Naive thymus-derived CD4-positive, alpha-beta T cell (primary cell): ENCODE measurements at places on chromosomes 6 and 20.
A peak's percentile ranks its signal among the peaks of the same experiment; 100 is the strongest.

DNA sequence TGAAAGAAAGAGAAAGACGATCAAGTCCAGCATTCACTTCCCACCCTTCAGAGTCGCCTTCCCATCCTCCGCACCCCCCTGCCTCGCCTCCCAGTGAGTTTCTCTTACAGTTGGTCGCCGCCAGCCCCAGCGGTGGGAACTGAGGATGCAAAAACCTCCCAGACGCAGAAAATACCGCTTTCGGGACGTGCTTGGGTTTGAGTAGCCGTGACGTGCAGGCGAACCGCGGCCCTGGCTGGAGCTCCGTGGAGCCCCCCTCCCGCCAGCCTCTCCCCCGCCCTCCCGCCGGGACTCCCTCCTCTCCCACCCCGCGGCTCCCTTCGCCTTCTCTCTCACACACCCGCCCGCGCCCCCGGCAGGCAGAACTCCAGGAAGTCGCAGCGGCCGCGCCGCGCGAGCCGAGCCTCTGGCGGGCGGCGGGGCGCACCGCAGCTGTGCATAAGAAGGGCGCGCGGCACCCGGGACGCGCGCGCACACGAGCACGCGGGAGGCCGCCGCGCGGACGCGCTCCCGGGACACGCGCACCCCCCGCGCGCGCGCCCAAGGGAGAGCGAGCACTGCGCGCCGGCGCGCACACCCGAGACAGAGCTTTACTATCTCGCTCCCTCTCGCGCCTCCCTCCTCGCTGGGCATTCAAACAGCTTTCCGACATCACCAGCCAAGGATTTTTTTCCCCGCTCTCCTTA, at the start of gene ADGRB3:
Gene ADGRB3 (plus strand): TSS at position 557 of the 686 bp plus-strand sequence. CDS start 3,394 bp downstream, outside the sequence.
- DNase-seq: no peak

DNA sequence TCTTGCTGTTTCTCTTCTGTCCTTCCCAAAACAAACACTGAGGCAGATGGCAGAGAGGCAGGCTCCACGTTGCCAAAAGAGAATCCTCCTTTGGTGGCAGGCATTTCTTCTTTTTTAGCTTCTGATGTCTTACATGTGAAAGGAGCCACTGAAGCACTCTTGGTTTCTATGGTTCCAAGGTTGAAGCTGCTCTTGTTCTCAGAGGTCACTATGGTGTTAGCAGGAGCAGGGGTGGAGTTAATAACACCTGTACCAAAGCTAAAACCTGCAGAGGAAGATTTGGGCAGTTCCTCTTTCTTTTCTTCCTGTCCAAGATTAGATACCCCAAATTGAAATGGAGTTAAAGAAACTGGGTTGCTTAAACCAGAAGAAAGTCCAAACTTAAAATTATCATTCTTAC, 28.8 kb downstream of the FAM8A1 start:
- DNase-seq: no peak

GRCh38 chr6:136007345-136007744, 155.8 kb downstream of the PDE7B start:
- DNase-seq: no peak

DNA sequence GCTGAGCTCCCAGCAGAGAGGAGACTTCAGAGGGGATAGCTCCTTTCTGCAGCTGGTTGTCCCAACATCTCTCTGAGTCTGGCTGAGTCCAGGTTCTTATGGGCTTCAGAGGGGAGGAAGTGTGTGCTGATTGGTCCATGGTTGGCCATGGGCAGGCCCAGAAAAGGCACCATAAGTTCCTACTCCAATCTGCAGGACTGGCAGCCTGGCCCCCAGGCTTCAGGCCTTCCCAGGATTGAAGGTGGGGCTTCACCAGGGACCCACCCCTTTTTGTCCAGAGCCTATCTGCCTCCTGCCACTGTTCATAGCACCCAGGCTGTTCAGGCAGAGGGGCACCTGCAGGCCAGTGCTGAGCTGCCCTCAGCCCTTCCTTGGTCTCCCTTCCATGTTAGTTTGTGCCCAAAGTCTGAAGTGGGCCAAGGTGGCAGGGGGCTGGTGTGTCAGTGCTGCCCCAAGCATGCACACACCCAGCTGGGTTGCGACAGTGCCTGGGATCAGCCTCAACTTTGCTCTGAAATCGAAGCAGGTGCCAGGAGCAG, 21.6 kb upstream of the TOP1 start:
- DNase-seq: no peak

GRCh38 chr6:6676910-6677441, 88.5 kb downstream of the LY86 start:
- DNase-seq: peak; percentile 88

DNA sequence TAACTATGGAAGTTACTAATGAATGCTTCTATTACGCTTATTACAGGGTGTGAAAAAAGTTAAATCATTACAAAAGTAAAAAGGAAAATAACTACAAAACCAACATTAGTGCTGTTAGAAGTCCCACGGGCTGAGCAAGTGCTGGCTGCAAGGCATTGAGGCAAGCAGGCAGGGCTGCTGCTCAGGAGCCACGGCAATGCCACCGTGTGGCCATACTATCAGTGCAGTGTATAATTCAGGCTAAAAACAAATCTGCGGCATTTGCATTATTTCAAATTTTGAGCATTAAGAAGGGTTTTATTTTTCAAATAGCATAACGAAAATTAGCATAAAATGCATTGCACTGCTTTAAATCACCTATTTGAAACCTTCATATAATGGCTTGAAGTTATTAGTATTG, 17.1 kb downstream of the IFNGR1 start:
- no peak for DNase-seq

DNA sequence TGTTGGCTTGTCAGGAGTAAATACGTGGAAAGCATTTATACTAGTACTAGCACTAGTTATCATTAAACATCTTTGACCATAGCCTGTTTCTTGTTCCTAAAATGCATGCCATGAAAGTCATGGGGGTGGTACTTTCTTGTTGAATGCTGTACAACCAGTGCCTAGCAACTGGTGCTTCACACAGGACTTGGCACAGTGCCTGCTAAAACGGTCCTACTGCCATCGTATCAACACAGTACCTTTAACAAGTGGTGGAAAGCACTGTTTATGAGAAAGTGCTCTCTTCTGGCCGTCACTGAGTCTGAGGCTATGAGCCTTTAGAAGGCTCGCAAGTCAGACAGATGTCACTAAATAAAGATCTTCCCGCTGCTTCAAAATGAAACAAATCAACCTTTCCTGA, 21.6 kb downstream of the ZNFX1 start:
- DNase-seq: no peak
